ENCODE measurements at places on chromosomes 11 and 22. TPM values are rescaled to one million over a fixed set of nuclear protein-coding genes. Genes with fewer than 3 reads are reported as not detected.

DNA sequence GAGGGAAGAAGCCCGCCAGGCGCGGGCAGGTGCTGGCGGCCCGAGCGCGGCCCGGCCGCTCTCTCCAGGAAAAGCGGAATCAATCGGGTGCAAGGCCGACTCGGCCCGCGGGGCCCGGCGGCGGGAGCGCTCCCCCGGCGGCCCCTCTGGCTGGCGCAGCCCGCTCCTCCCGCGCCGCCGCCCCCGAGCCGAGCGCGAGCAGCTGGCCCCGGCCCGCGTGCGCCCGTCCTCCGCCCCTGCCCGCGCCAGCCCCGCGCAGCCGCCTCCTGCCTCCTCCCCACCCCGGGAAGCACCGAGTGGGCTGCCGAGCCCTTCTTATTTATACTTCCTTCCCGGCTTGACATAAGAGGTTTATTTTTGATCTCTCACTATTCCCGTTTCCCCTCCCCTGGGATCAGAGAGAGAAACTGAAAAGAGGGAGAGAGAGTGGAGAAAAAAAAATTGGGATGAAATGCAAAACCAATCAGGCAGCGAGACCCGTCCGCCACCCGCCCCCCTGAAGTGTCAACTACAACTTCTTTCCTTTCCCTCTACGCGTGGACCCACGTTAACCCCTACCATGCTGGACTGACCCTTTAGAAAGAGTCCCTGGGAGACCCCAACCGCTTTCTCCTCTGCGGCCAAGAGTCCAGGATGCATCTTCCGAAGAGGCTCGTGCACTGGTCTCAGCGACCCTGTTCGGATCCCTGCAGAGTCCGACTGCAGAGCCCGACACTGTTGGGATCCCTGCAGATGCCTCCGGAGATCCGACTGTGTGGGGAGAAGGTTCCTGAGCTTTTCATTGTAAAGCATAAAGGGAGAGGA lies at the start of gene ADAMTS8:
ADAMTS8 (minus strand) TSS at position 294 of the 804 bp plus-strand sequence. CDS start 323 bp downstream, outside the sequence.
- DNase-seq: no peak

- DNase-seq: peak; percentile 59
Observed at GRCh38 chr22:45211435-45211834, 29.3 kb downstream of the KIAA0930 start.

DNA sequence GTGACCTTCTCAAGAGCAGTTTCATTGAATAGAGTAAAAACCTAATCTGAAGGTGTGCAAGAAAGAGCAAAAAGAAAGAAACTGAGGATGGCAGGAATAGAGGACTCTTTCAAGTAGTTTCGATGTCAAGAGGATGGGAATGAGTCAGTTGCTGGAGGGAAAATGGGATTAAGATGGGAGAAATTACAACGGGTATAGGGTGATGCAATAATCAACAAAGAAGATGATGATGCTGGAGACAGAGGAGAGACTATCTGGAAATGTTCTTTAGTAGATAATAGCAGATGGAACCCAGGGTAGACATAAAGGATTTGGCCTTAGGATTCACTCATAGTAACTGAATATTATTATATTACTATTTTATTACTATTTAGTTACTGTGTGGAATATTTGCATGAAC lies 189.4 kb downstream of the GRIA4 start:
- no peak for DNase-seq

GRCh38 chr22:30909306-30909705 lies 59.3 kb downstream of the MORC2 start:
- DNase-seq: no peak

DNA sequence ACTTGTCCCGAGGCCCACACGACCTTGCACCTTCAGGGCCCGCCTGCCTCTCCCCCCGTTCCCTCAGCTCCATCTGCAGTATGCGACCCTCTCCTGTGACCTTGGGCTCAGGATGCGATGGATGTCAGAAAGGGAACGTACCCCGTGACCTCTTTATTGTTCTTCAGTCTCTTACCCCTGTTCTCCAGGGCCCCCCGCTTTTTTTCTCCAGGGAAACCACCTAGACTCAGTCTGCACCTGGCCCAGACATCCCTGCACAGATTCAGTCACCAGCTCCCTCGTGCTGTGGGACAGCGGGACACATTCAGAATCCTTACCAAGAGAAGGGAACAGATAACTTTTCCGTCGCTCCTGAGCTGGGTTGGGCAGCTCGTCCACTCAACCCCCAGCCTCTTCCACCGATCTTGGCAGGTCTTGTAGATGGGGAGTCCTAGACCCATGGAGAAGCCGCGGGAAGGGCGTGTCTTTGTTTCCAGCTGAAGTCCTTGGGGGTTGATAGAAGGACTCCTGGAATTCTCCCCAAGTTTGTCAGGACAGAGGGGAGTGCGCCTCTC lies 1.4 kb upstream of the PHOX2A start:
- no peak for DNase-seq

DNA sequence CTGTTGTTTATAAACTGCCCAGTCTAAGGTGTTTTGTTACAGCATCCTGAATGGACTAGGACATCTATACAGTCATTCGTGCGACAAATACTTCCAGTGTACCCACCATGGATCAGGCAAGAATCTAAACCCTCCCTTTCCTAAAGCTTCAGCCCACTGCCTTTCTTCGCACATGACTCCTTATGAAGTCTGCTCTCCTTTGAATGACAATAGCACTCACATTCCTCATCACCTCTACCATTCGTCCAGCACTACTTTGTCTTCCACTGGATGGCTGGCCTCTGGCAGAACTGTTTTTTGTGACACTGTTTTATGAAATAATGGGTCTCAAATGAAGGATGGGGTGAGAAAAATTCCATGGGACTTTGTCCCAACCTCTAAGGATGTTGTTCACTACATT lies 89.8 kb upstream of the LIN7C start:
- no peak for DNase-seq

DNA sequence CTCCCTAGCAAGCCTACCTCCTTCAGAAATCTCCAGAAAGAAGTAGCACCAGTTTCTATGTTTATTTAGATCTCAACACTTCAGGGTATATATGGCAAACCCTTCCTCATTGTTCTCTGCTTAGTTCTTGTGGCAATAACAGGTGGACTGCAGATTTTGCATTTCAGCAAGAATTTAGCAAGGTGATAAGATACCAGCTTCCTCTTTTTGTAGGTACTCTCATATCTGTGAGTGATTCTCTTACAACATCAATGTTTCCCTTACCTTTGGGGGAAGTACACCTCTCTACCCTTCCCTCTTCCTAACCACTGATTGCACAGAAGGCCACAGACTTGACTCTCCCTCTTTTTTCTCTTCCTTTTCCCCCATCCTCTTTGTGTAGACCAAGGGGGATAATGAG lies 230.9 kb upstream of the SESN3 start:
- no peak for DNase-seq

- no peak for DNase-seq
Observed at GRCh38 chr11:120121914-120122473, 15.9 kb downstream of the TRIM29 start.

- DNase-seq: no peak
Observed at GRCh38 chr11:20376162-20376730, 11.3 kb upstream of the PRMT3 start.

- no peak for DNase-seq
Observed at GRCh38 chr11:106426696-106427095, 349.2 kb downstream of the AASDHPPT start.

GRCh38 chr22:38504731-38505540 lies 1.2 kb downstream of the DDX17 start:
- peak; percentile 80 for DNase-seq

DNA sequence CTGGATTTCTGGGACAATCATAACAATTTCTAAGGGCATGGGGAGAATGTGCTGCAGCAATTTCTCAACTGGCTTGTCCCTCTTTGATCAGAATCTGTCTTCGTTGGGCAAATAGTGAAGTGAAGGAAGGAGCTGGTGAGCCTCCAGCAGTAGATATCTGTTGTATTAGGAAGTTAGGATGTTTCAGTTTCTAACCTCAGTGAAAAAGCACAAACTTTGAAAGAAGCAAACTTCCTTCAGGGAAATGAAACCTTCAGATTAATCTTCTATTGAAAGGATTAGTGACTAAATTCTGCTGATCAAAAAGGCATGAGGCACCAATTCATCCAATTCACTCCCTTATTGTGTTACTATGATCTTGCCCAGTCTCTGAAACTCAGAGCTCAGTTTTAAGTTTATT lies 24.3 kb downstream of the LMO2 start:
- DNase-seq: no peak

DNA sequence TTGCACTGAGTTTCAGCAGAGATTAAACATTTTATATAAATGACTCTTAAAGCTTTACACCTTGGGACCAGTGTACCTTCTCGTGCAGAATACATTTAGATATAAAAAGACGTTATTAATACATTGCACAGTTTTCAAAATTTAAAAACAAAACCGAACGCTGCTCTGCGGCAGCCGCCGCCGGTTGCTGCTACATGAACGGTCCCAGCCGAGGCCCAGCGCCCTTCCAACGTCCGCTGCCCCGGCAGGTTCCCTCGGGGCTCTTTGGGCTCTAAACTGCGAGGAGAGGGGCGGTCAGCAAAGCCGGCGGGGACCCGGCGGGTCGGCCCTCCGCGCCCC lies 2.0 kb downstream of the CDKN1C start:
- no peak for DNase-seq

GRCh38 chr22:39242595-39243438 lies 2.0 kb downstream of the PDGFB start:
- no peak for DNase-seq

Gene TRIM51
- total RNA-seq: not detected

Gene CCDC116
- total RNA-seq: 1.0 TPM

Gene ST13
- total RNA-seq: 172 TPM

Gene CARD16
- total RNA-seq: 30.6 TPM

Gene MACROD1
- 12.7 TPM for total RNA-seq

Gene PRG3
- total RNA-seq: not detected
